ENCODE measurements at places on chromosomes 4 and X.

DNA sequence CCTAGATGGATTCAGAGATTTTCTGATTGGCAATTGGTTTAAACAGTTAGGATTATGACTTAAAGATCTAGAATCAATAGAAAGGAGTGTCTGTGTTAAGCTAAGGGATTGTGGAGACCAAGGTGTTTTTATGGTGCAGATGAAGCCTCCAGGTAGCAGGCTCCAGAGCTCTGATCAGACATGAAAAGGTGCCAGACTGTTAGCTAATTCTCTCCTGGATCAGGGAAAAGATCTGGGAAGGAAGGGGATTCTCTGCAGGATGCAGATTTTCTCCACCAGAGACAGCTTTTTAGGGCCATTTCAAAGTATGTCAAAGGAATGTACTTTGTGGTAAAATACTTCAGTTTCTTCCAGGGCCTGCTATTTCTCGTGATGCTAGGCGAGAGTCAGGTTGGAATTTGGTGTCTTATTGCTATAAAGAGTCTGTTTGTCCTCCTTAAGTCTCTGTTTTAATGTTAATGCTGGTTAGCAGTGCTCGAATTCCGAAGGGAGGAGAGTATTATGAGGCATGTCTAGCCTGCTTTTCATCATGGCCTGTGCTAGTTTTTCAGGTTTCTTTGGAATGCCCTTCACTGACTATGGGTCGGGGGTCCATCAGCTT lies 12.0 kb upstream of the GPR78 start:
- DNase-seq = no peak

- DNase-seq = no peak
Measured at GRCh38 chr4:182113779-182114178, 129.4 kb upstream of the TENM3 start.

GRCh38 chr4:60588556-60588955 lies 611.6 kb upstream of the ADGRL3 start:
- no peak for DNase-seq

- DNase-seq = no peak
Measured at GRCh38 chr4:10983268-10983667, 298.7 kb upstream of the CLNK start.

GRCh38 chr4:125750399-125750798 lies 435.6 kb downstream of the FAT4 start:
- no peak for DNase-seq

DNA sequence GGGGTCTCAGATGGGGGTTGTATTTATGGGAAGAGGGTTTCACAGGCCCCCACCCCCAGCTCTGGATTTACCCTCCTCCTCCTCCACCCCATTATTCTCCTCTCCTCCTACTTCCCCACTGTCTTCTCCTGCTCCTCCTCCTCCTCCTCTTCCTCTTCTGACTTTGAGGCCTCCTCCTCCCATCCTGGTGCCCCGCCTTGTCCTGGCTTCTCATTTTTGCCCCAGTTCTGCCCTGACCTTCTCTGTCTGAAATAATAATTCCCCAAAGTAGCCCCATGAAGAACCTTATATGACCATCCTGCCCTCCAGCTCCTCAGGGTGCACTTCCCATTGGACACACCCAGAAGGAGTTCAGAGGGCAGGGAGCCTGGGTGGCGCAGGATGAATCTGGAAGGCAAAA lies 351.4 kb upstream of the GATB start:
- DNase-seq = no peak

DNA sequence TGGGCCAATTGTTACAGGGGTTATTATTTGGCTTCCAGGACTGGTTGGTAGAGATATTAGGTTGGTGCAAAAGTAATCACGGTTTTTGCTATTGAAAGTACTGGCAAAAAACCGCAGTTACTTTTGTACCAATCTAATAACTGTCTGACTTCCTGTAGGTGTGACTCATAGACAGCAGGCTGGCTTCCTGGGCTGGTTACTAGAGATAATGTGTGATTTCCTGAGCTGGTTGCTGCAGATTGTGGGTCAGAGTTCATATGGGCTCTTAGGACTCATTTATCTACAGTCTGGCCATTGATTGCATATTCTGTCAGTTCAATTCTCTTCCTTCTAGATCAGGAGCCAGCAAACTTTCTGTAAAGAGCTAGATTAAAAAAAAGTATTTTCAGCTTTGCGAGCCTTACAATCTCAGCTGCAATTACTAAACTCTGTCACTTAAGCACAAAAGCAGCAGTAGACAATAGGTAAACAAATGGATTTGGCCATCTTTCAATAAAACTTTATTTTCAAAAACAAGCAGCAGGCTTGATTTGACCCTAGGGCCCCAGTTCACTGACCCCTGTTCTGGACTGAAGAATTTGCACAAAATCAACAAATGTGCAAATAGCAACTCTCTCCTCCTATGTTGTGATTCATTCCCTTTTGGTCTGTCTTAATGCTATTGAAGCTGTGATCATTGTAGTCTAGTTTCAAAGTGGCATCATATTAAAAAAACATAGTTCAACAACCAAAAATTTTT lies 50.8 kb upstream of the BOD1L1 start:
- no peak for DNase-seq
